ENCODE measurements at places on chromosomes 12 and 14.

- no peak for DNase-seq
Observed at GRCh38 chr12:5689773-5690172, 255.3 kb downstream of the ANO2 start.

GRCh38 chr12:105820429-105821125, 318.2 kb downstream of the NUAK1 start:
- no peak for DNase-seq

DNA sequence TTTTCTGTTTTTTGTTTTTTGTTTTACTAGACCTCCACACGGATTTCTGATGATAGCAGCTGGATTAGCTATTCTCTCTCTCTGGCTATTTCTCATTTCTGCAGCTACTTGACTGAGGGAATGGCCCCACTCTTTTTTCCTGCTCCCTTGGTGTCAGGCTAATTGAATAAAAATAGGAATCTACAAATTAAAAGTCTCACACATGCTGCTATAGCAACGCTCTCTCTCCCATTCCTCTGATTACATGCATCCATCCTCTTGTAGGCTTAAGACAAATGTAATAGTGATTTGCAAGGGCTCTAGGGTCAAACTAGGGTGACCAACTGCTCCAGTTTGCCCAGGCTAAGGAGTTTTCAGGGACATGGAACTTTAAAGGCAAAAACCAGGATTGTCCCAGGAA, 221.8 kb downstream of the PHLDA1 start:
- no peak for DNase-seq

GRCh38 chr14:92401561-92401960, 78.6 kb downstream of the SLC24A4 start:
- DNase-seq, result no peak

DNA sequence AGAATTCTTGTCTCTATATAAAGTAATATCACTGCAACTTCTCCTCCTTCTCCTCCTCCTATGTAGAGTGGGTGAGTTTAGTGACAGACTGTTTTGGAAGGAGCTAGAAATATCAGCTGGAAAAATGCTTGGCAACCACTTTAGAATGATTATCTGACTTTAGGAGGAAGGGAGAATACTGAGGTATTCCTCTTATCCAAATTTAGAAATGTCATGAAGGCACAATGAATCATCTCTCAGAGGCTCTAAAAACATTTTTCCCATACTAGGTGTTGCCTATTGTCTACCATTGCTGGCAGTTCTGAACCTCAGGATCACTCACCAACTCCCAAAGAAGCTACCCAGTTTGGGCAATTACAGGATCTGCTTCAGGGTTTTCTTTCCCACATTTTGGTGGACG, 306.6 kb upstream of the ATP2B1 start:
- no peak for DNase-seq
